RWPE1 (cell line): ENCODE measurements at places on chromosomes 1 and 21.

GRCh38 chr21:46061950-46062349, 36.0 kb upstream of the COL6A2 start:
- DNase-seq, result no peak

GRCh38 chr1:36784147-36784859, 250.0 kb downstream of the GRIK3 start:
- no peak for DNase-seq

- DNase-seq, result no peak
Observed at GRCh38 chr1:161013131-161013487, 7.8 kb downstream of the F11R start.

GRCh38 chr1:1177452-1178206, 3.9 kb downstream of the TTLL10 start:
- DNase-seq, result no peak

GRCh38 chr1:170221031-170221430, 75.3 kb downstream of the NTMT2 start:
- DNase-seq, result no peak

DNA sequence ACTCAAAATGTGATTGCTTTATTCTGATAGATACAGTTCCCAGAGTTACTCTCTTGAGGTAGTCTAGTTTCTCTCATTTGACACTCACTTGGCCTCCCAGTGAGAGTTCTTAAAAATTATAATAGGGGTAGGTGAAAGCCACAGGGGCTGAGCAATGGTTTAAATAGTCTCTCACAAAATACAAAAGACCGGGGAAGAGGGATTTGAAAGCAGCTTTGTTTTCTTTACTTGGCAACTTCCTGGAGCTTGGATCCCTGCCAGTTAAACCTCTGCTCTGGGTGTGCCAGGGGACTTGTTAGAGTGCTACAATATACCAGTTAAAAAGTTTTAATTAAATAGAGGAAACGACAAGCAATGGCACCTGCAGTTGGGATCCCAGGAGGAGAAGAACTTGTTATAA, 31.7 kb downstream of the OR13G1 start:
- no peak for DNase-seq

- DNase-seq, result no peak
Observed at GRCh38 chr1:205448540-205449253, 7.1 kb downstream of the BLACAT1 start.

DNA sequence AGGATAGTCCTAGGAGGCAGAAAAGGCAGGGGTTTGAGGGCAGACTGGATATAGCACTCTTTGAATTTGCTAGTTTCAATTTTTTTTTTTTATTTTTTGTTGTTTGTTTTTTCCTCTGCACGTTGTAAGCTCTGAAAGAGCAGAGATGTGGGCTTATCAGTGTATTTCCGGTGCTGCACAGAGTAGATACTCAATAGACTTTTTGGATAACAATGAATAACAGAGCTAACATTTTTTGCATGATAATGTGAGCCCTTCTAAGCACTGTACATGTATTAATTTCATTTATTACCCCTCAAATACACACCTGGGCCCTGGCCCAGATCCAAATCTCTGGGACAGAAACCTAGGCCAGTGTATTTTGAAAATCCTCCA, 17.1 kb upstream of the PARP1 start:
- DNase-seq, result no peak

GRCh38 chr21:31339721-31340120, 4.3 kb downstream of the TIAM1 start:
- no peak for DNase-seq

- DNase-seq, result no peak
Observed at GRCh38 chr1:40823345-40823744, 38.8 kb downstream of the CITED4 start.

DNA sequence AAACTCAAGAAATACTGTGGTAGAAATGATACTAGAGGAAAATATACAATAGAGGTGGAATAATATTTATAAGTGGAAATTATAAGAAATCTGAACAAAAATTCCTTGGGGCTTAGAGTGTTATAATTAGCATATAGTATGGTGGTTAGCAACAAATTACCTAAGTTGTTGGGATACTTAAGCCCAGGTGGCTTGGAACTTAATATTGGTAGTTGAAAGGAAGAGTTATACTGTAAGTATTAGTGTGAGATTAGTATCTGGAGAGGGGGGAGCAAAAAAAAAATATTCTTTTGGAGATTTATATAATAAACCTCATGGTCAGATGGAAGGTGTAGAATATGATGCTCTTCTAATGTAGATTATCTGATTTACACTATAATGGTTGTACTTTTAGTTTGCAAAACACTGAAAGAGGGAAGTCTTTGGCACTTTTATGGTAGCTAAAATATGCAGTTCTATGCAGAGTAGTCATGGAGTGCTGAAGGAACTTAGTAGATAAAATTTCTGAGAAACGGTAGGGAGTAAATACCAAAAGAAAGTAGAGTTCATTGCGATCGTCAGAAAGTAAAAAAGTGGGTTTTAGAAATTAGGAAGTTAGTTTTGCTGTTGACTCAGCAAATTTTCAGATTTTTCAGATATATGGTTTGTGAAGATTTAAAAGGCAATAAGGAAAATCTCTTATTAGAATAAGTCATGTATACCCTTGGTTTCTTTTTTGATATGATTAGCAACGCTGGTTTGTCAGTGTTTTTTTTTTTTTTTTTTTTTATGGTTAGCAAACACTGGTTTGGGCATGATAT, 45.7 kb downstream of the MTF2 start:
- no peak for DNase-seq

DNA sequence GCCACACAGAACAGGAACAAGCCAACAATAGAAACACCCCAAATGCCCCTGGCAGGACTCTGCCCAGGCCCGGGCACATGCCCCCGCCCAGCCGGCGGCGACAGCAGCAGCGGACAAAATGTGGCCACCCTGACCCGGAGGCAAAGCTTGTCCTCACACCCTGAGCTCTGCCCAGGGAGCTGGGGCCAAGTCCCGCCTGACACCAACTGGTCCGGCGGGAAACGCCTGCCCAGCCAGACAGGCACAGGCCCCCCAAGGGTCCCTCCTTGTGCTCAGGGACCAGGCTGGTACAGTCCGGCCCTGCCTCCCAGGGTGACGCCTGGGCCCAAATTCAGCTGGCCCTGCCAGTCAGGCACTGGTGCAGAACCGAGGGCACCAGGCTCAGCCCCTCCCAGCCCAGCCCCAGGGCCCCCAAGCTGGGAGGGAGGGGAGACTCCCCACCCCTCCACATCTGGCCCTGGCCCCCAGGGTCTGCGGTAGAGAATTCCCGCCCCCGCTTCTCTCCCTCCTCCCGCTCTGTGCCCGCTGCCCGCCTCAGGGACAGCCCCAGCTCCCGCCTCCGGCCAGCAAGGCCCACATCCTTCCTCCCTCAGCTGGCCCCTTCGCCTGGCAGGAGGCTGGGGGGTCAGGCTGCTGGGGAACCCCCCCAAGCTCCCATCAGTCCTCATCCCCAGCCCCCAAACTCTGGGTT, 2.0 kb downstream of the AHDC1 start:
- DNase-seq, result peak; percentile 42

DNA sequence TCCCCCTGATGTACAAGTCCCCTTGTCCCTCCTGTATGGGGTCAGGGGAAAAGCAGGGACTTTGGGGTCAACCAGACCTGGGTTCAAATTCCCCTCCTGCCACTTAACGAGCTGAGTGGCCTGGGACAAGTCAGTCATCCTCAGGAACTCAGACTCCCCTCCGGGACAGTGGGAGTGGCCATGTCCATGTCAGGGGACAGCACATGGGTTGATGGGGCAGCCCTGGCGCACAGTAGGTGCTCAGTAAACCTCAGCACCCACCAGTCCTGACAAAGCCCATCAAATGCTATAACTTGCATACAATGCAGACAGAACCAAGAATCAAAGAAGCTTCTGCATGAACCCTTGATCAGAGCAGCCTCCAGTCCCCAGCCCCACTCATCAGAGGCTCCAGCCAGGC, 30.0 kb downstream of the MATN1 start:
- no peak for DNase-seq

- DNase-seq, result no peak
Observed at GRCh38 chr1:81135524-81135923, 665.2 kb upstream of the ADGRL2 start.

DNA sequence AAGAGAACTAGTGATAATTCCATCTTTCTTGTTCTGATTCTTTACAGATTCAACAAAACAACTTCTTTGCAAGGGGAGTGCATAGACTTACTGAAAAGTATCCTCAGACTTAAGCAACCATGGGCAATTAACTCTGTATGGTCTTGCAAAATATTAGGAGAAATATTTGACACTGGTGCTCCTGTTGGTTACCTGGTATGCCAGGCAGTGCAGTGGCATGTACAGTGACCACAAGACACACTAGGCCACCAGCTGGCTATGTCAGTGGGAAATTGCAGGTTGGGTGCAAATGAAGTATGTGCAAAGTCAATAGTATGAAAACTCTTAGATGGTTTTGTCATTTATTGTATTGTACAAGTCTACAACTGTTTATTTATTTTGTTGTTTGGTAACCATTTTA, 34.5 kb downstream of the EPS15 start:
- no peak for DNase-seq

DNA sequence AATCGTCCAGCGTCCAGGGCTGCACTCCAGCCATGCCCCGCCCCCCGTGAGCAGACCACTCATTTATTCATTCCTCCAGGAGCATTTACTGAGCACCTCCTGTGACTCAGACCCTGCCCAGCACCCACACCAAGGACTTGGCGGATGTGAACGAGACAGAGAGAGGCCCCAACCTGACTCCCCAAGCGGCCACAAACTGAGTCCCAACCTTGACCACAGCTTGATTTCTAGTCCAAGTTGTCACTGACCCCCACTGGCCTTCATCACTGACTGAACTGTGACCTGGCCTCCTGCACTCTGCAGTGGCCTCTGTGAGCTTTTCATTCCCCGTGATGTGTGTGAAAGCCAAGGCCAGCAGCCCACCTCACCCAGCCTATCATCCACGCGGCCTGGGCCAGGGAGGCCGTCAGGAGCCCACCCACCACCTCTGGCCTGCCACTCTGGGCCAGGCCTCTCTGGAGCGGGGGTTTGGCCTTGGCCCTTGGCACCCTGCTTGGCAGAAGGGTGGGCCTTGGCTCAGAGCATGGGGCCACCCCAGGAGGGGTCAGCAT, 19.3 kb upstream of the RUNX3 start:
- peak; percentile 61 for DNase-seq

DNA sequence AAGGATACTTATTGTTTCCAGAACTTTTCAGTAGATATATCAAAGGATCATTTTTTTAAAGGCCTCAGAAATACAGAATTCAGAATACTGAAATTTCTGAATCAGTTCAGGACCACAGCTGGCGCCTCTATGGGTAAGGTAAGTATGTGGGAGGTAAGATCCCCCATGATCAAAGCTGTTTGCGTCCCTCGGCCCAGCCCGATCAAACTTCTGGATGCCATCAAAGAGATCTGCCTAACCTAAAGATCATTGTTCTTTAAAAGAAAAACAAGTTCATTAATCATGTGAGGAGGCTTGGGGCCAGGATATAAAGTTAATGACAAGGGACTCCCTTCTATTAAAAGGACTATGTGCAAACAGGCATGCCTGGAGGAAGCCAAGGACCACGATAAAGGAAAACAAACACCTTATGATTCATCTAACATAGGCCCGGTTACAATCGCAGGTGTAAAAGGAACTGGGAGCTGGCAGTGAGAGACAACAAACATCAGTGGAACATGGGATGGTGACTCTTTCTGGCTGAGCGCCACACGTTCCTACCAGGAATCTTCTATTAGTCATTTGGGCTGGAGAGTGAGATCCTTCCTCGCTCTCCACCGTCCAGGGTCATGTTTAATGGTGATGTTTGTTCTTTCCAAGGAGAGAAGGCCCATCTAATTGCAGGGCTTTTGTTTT, 2.8 kb upstream of the BACE2 start:
- DNase-seq, result peak; percentile 85

DNA sequence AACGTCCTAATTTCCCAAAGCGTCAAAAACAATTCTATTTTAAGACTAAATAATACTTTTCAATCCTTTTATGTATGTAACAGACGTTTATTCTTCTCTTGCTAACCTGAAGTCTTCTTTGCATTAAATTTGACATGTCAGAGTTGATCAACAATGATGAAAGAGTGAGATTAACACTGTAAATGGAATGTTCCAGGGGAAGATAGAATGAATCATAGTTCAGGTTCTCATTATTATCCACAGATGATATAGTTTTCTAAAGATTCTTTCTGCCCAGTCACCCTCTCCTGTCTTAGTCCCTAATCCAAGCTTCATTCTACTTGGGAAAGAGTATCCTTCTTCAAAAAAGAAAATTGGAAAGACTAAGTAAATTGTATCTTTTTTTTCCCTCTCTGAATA, 38.9 kb downstream of the SDCCAG8 start:
- peak; percentile 81 for DNase-seq

DNA sequence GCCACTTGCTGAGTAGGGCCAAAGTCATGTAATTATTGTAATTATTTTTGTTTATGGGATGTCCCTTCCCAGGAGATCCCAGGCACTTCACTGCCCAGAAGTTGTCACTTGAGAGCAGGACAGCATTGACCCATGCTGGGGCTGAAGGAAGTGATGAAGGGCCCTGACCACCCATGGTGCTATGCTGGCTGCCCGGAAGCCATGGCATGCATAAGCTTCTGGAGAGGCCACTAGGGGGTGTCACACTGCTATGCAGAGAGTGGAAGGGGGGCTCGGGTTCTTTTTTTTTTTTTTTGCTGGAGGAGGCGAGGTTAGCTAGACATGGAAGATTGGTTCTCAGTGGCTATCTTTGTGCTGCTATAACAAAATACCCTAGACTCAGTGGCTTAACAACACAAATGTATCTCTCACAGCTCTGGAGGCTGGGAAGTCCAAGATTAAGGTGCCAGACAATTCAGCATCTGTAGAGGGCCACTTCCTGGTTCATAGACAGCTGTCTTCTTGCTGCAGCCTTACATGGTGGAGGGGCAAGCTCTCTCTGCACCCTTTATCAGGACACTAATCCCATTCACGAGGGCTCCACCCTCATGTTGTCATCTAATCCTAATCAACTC, 84.9 kb downstream of the CNIH3 start:
- DNase-seq, result no peak

DNA sequence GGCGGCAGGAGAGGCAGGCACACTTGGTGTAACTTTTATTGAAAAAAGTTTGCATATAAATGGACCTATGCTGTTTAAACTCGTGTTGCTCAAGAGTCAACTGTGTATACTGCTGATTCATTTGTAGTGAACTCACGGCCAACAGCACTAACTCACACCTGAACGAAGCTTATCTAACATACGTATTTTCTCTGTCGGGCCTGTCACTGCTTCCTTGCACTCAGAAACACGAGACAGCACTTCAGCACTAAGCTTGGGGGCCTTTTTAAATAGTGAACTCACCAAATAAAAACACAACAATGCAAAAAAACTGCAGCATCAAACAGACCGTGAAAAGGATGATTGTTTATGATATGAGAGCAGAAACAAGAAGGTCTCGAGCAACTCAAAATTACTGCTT, 58.9 kb upstream of the NEK2 start:
- DNase-seq, result no peak
